ENCODE measurements at places on chromosomes 2 and 18.

- no peak for DNase-seq
Observed at GRCh38 chr2:47313141-47313691, 89.7 kb upstream of the MSH2 start.

- DNase-seq = no peak
Observed at GRCh38 chr18:28581521-28582071, 404.7 kb upstream of the CDH2 start.

- no peak for DNase-seq
Observed at GRCh38 chr2:21270083-21270491, 146.3 kb downstream of the TDRD15 start.

DNA sequence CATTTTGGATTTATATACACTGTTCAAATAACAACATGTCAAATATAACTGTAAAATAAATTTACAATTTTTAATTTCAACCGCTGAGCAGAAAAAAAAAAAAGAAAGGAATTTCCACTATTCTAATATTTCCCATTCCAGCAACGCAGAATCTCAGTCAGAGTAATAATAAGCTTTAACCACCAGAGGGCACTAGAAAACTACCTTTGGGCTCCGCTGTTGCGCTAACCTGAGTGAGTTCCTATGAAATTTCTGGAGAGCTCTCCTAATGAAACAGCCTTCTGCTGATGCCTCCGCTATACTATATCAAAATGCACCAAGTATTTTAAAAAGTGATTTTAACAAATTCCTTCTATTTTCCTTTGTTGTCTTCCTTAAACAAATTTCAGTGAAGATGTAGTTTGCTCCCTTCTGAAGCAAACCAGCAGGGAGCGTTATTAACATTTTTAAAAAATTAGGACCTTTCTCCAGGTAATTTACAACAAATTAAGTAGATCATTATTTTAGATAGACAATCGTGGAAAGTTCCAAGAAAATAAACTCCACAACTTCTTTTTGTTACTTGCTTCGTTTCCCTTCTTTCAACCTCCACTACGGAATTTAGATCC is 23.0 kb downstream of the ERMN start:
- no peak for DNase-seq

- no peak for DNase-seq
Observed at GRCh38 chr18:22731398-22731797, 201.7 kb upstream of the RBBP8 start.

DNA sequence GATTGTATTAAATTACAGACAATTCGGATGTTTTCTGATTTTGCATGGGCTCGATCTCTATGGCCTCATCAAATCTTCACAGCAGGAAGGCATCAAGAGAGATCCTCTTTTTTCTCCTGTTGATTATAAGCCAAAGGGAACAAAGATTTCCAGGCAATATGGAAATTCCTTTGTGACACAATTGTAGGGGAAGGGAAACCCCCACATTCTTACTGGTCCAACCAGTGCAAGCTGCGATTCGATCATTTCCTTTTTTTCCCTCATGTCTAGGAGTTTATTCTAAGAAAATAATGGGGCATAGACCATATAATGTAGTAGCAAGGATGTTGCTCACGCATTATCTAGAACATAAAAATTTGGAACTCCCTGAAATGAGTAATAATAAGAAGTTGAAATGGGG is 87.7 kb downstream of the LYPD6 start:
- no peak for DNase-seq

DNA sequence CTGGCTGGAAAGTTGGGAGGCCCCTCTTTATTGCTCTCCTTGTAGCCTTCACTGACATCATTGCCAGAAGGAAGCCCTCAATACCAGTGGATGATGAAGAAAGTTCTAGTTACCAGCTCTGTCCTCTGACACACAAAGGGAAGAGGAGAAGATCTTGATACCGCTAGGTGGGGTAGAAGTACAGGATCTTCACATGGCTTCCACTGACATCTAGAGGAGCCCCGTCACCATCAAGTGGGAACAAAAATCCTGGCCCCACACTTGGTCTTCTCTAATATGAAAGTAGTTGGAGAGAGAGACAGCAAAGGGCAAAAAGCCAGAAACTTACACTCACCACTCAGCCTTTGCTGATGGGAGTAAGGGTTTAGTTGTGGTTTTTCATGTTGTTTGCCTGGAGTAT is 12.4 kb downstream of the XIRP2 start:
- no peak for DNase-seq

- no peak for DNase-seq
Observed at GRCh38 chr18:31657823-31658669, 26.3 kb downstream of the B4GALT6 start.

DNA sequence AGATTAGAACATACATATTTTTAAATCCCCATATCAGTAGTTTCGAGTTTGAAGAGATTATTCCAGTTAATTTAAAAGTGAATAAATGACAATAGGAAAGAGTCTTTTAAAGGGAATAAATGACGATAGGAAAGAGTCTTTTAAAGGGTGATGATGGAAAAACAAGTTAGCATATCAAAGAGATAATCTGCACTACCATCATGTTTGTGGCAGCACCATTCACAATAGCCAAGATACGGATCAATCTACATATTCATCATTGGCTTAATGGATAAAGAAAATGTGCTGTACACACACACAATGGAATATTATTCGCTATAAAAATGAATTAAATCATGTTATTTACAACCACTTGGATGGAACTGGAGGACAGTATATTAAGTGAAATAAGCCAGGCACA is 15.0 kb downstream of the ATG16L1 start:
- no peak for DNase-seq

GRCh38 chr2:227177592-227178336 is 13.3 kb downstream of the COL4A3 start:
- DNase-seq = no peak

DNA sequence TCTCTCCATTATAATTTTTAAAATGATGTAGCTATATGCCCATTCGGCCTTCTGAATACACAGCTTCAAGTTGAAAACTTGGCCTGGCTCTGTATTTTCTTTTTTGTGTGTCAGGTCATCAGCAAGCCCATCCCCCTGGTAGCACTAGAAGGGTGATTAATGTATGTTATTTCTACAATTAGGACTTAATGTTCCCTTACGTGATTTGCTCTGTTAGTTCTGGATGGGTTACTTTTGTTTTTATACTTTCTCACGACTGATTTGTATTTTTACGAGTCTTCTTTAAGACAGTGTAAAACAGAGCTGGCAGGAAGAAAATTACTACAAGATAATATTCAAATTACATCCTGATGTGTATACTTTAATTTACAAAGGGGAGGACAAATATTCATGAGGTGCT is 88.4 kb upstream of the RGPD4 start:
- DNase-seq = no peak

DNA sequence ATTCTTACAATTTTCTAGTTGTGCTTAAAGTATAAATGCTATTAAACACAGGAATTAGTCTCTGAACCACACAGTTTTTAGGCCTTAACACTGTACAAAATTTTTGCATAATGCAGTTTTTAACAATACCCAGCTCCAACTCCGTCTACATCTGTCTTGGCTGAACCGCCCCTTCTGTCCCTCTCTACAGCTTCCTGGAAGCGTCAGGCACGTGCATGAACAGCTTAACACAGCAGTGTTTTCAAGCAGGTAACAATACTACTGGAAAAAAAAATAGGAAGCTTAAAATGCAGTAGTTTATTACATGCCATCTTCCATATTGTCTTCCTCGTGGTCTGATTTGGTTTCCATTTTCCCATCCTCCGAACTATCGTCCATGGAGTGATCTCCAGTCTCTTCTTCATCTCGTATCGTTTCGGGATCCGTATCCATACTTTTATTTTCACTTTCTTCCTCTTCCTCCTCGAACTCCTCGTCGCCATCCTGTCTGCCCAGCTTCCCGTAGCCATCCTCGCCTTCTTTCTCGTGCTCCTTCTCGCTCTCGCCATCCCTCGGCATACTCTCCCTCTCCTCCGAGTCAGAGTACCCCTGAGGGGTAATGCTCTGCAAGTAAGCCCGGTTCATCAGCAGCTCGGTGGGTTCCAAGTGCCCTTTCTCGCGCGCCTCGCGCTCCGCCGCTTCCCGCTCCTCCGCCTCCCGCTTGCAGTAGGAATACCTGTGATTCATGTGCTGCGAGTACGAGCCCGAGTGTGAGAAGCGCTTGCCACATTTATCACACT is 130.6 kb downstream of the ZEB2 start:
- DNase-seq = no peak

GRCh38 chr2:8225266-8225665 is 456.6 kb upstream of the ID2 start:
- no peak for DNase-seq

- no peak for DNase-seq
Observed at GRCh38 chr2:100260712-100261620, 61.3 kb downstream of the LONRF2 start.

DNA sequence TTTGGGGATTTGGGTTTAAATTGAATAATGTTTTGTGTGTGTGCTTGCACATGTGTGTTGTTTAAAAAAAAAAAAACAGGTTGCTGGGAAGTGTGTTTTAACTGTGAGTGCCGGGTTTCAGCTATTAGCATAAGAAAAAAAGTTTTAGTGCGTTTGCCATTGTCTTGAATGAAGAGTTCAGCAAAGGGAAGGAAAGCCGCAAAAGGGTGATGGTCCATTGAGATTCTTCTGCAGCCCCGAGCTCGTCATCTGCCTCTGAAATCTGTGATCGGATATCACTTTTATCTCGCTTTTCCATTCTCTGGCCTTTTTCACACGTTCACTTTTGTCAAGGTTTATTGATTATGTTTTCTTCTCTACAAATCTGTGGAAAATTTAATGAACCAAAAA is 4.7 kb downstream of the GLI2 start:
- no peak for DNase-seq

- no peak for DNase-seq
Observed at GRCh38 chr2:236081171-236081570, 87.0 kb downstream of the GBX2 start.

- DNase-seq = no peak
Observed at GRCh38 chr18:48408111-48408726, 964 bp downstream of the ZBTB7C start.

DNA sequence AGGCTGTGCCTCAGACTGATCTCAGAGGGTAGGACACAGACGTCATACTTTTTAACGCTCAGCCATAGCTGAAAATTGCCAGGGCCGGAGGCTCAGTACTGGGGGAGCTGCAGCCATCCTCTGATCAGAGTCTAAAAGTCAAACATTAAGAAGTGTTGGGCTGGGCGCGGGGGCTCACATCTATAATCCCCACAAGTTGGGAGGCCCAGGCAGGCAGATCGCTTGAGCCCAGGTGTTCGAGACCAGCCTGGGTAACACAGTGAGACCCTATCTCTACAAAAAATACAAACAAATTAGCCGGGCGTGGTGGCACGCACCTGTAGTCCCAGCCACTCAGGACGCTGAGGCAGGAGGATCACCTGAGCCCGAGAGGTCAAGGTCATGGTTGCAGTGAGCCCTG is 48.8 kb downstream of the FAM178B start:
- no peak for DNase-seq

GRCh38 chr2:65456886-65457285 is 24.5 kb upstream of the SPRED2 start:
- DNase-seq = no peak

GRCh38 chr2:100524331-100524730 is 38.5 kb upstream of the PDCL3 start:
- no peak for DNase-seq

DNA sequence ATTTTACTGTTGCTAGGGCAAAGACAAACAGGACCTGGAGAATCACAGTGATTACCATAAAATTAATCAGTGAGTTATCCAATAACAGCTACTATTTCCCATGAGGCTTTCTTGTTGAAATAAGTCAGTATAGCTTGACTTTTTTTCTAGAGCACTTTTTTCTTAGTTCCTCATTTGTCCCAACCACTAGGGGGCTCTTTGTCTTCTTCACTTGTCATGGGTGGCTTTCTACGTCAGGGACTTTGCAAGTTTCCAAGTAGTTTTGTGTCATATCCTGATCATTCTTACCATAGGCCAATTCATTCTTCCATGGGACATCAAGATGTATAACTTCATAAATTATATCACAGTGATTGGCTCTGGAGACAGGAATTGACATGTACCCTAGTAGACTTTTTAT is 1019.6 kb upstream of the PIK3C3 start:
- DNase-seq = no peak

GRCh38 chr18:25181581-25181980 is 170.4 kb downstream of the ZNF521 start:
- DNase-seq = no peak

GRCh38 chr2:234313558-234313957 is 183.3 kb downstream of the ARL4C start:
- DNase-seq = no peak

DNA sequence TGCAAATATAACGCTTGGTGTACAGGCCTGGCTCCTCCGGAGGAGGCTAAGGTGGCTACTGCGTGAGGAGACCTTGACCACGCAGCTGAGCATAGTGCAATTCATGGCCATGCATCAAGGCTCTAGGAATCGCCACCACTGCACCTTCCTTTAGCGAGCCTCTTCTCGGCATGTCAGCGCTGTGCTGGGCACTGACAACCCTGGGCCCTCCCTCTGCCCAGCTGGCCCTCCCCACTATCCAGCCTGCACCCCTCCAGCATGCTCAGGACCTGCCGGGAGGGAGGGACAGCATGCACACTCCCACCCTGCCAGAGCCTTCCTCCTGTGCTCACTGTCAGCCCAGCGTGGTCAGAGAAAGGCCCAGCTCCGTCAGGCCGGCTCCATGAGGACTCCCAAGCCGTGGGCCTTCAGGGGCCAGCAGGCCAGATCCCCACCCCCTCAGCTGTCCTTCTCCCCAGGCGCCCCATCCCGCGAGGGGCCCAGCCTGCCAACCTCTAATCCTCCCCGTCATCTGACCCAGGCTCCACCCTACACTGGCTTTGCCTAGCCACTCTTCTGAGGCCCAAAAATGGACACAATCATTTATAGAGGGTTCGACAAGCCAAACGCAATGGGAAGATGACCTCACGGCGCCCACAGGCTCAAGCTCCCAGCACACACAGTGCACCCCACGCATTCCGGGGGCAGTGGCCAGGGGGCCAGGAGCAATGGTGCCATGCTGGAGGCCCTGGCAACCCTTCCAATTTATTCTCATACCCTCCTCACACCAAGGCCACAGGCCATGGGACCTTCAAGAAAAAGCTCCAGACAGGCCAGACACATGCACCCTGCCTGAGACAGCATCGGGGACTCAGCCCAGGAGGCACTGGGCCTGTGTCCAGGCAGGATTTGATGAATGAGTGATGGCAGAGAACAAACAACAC is 3.5 kb downstream of the BIN1 start:
- DNase-seq = no peak

- no peak for DNase-seq
Observed at GRCh38 chr2:31089645-31090044, 48.6 kb downstream of the GALNT14 start.

GRCh38 chr2:217866457-217866856 is 136.3 kb downstream of the TNS1 start:
- no peak for DNase-seq

Data from BJ (cell line).